ENCODE measurements at places on chromosomes 13 and 19. TPM values are rescaled to one million over a fixed set of nuclear protein-coding genes. Genes with fewer than 3 reads are reported as not detected.

GRCh38 chr19:47209319-47210179, 21.4 kb downstream of the BBC3 start:
- peak overlapping the region; percentile 97 for H3K27ac ChIP-seq
- peaks cover 12% of the 10 kb centered on the region for H3K4me1 ChIP-seq
- H3K4me3 ChIP-seq, result no peak overlapping the region
- H3K27me3 ChIP-seq, result no peaks in the 10 kb centered on the region
- peaks cover 26% of the 10 kb centered on the region for H3K36me3 ChIP-seq

DNA sequence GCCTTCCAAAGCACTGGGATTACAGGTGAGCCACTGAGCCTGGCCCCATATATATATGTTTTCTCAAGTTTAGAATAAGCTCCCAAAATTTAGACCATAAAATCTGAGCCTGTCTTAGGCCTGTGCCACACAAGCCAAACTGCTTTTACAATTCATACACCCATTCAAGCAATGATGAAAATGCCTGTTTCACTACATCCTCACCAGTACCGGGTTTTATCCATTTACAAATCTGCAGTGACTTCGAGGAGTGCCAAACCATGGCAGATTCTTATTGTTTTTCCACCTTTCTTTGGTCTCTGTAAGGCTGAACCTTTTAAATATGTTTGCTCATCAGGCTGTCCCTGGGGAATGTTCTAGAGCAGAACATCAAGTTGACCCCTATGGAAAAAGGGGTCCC, 9.6 kb upstream of the NFIC start:
- peaks cover 4% of the 10 kb centered on the region for H3K27me3 ChIP-seq
- H3K4me1 ChIP-seq, result peaks cover 17% of the 10 kb centered on the region
- no peak overlapping the region for H3K27ac ChIP-seq
- DNase-seq, result no peak
- no peaks in the 10 kb centered on the region for H3K36me3 ChIP-seq
- no peak overlapping the region for H3K4me3 ChIP-seq

- H3K4me1 ChIP-seq, result peaks cover 40% of the 10 kb centered on the region
- H3K4me3 ChIP-seq, result no peak overlapping the region
- H3K27ac ChIP-seq, result peak overlapping the region; percentile 88
- no peak for DNase-seq
Observed at GRCh38 chr13:109256866-109257760, 529.3 kb downstream of the IRS2 start.

DNA sequence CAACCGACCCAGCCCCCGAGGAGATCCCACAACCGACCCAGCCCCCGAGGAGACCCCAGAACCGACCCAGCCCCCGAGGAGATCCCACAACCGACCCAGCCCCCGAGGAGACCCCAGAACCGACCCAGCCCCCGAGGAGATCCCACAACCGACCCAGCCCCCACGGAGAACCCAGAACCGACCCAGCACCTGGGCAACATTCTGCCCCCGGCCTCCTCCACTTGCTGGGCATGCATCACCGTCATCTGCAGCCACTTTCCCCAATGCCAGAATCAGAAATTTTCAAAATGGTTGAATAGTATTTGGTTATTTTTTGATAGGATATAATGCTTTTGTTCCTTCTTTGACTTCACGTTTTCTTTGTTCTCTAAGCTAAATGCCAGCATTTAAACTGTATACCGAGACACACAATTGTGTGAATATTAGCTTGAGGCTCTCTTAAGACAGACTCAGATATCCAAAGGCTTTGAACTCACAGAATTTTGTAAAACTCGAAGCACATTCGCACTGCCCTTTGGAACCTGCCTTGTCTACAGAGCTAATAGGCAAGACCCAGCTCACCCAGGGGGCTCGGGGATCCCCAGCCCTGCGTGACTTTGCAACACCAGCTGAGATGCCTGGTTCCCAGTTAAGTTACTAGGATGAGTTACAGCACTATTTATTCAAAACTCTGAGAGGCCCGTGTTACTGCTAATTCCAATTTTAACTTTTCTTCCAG, 15.5 kb upstream of the RASA3 start:
- no peak overlapping the region for H3K27ac ChIP-seq
- H3K4me3 ChIP-seq, result no peak overlapping the region
- H3K27me3 ChIP-seq, result peaks cover 28% of the 10 kb centered on the region
- peaks cover 4% of the 10 kb centered on the region for H3K4me1 ChIP-seq

DNA sequence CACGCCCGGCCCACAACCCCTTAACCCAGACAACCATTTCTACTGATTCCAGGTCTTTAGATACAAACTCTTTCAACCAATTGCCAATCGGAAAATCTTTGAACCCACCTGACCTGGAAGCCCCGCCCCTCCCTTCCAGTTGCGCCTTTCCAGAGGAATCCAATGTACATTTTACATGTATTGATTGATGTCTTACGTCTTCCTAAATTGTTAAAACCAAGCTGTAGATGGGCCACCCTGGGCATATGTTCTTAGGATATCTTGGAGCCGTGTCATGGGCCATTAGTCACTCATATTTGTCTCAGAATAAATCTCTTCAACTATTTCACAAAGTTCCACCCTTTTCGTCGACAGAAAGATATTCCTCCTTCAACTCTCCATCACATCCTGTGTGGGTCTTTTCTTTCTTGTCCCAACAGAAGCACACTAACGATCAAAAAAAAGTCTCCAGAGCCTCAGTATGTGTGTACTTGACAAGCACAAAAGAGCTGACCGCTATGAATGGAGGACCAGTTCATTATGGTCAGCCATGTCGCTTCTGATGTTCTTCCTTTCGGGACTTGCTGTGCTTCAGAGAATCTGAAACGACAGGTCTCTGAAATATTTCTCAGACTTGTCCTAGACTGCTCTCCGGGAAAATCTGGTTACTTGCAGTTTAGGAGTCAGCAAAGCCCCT, 601 bp upstream of the ZNF749 start:
- peaks cover 19% of the 10 kb centered on the region for H3K36me3 ChIP-seq
- peak overlapping the region; percentile 96 for H3K4me3 ChIP-seq
- peaks cover 20% of the 10 kb centered on the region for H3K4me1 ChIP-seq
- no peaks in the 10 kb centered on the region for H3K27me3 ChIP-seq
- H3K27ac ChIP-seq, result peak overlapping the region; percentile 79
- no peak for DNase-seq

DNA sequence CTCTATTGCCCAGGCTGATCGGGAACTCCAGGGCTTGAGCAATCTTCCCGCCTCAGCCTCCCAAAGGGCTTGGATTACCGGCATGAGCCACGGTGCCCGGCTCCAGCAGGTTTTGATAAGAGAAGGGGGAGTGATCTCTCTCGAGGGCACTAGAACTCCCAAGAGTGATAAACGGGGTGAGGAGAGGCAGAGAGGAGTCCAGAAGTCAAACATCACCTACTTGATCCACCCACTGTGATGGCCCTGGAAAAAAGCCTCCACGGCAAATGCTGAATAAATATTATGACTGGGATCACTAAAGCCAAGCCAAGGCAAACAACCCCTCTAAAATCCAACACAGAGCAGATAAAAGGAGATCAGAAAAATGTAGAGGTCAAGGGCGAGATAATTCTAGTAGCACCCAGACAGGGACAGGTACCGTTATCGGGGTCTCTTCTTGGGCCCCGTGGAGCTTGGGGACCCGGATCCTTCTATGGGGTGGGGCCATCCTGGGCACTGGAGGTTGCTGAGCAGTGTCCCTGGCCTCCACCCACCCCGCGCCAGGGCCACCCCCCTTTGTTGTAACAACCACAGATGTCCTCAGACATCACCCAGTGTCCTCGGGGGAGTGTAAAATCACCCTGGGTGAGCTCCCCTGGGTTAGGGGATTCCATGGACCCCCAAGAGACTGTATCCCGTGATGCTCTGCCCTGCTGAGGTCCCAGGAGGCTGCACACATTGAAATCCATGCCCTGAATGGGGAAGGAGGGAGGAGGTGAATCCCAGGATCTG, 3.7 kb upstream of the CREB3L3 start:
- H3K27ac ChIP-seq, result no peak overlapping the region
- DNase-seq, result no peak
- no peaks in the 10 kb centered on the region for H3K36me3 ChIP-seq
- no peak overlapping the region for H3K4me3 ChIP-seq

- no peak overlapping the region for H3K27ac ChIP-seq
- no peaks in the 10 kb centered on the region for H3K27me3 ChIP-seq
- DNase-seq, result no peak
- H3K36me3 ChIP-seq, result peaks cover 17% of the 10 kb centered on the region
Observed at GRCh38 chr19:34282611-34283519, 28.5 kb downstream of the GARRE1 start.

DNA sequence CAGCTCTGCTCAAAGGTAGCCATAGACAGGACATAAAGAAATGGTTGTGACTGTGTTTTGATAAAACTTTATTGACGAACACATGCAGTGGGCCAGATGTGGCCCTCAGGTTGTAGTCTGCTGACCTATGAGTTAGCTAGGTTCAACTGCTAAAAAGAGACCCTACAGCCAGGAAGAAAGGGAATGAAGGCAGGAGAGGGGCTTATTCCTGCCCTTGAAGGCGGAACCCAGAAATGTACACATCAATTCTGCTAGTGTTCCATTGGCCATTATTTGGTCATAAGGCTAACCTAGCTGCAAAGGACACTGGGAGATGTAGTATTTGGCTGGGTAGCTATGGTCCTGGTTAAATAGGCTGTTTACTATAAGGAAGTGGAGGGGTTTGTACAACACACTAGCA, 18.0 kb downstream of the APBA3 start:
- no peaks in the 10 kb centered on the region for H3K27me3 ChIP-seq
- no peaks in the 10 kb centered on the region for H3K4me1 ChIP-seq
- DNase-seq, result no peak

DNA sequence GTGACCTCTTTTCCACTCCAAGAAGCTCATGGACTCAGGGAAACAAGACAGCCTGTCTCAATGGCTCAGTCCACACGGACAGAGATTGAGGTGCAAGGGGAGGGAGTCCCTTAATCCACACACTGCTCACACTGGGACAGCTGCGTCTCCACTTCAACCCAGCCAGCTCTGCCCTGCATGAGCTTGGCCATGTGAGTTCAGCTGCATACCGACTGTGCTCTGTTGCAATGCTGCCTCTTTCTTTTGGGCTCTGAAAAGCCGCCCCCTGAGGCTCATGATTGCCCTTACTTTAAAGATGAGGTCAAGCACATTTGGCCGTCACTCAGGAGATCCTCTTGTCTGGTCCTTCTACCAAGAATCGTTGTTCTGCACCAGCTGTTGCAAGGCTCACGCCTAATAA, 64.8 kb upstream of the KCTD15 start:
- no peaks in the 10 kb centered on the region for H3K4me1 ChIP-seq
- no peaks in the 10 kb centered on the region for H3K27me3 ChIP-seq
- H3K4me3 ChIP-seq, result no peak overlapping the region
- no peaks in the 10 kb centered on the region for H3K36me3 ChIP-seq
- no peak overlapping the region for H3K27ac ChIP-seq

DNA sequence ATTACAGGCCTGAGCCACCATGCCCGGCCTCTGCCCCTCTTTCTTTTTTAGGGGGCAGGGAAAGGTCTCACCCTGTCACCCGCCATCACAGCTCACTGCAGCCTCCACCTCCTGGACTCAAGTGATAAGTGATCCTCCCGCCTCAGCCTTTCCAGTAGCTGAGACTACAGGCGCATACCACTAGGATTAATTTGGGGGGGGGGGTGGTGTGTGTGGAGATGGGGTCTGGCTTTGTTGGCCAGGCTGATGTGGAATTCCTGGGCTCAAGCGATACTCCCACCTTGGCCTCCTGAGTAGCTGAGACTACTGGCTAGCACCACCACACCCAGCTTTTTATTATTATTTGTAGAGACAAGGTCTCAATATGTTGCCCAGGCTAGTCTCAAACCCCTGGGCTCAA, 4.2 kb downstream of the APOE start:
- no peaks in the 10 kb centered on the region for H3K36me3 ChIP-seq
- H3K27ac ChIP-seq, result no peak overlapping the region
- H3K27me3 ChIP-seq, result peaks cover 3% of the 10 kb centered on the region
- no peak overlapping the region for H3K4me3 ChIP-seq
- H3K4me1 ChIP-seq, result peaks cover 45% of the 10 kb centered on the region
- no peak for DNase-seq

DNA sequence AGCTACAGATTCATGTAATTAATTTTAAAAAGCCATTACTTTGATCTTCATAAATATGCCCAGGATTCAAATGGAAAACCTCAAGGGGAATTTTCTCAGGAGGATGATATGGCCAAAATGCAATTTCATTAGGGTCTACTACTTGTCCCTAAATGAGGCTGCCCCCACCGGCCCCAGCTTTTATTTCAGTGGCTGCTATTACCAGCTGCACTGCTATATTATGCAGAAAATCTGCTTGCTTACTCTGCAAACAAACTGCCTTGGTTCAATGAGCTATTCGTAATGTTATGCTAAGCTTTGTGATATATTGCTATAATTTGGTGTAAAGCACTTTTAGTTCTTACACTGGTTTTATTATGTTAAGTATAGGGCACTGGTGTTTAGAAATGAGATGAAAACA, 137.3 kb upstream of the TMTC4 start:
- H3K4me1 ChIP-seq, result peaks cover 2% of the 10 kb centered on the region
- H3K27ac ChIP-seq, result no peak overlapping the region
- no peak for DNase-seq
- H3K4me3 ChIP-seq, result no peak overlapping the region

DNA sequence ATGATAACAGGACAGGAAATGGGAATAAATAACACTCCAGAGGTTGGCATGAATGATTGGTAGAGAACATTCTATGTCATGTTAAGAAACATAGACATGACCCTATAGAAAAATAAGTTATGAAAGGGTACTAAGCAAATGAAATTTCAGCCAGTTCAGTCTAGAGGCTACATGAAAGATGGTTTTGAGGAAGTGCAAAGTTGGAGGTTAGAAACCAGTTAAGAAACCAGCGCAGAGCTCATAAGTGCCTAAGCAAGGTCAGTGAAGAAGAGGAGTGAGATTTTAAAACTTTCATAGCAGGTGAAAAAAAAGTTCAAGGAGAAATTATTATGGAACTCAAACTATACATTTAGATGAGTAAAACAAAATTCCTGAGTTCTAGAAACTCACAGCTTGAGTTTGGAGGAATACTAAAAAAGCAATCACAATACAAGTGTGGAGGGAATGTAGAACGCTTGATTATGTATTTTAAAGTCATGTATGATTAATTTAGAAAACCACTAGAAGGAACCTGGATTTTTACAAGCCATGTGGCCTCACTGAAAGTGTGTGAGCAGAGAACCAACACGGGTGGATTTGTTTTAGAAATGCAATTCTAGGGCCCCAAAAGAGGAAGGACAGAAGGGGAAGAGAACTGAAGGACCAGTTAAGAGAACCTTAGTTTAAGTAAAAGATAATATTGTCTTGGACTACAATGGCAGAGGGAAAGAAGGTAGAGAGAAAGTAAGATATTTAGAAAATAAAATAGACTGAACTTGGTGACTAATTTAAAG, 162.4 kb downstream of the PCDH20 start:
- no peak overlapping the region for H3K27ac ChIP-seq
- DNase-seq, result no peak
- H3K27me3 ChIP-seq, result no peaks in the 10 kb centered on the region
- H3K4me1 ChIP-seq, result no peaks in the 10 kb centered on the region
- H3K4me3 ChIP-seq, result no peak overlapping the region

The MAP4K1 gene
- 3.1 TPM for total RNA-seq

The CYP2A6 gene
- not detected for total RNA-seq

The CCDC70 gene
- total RNA-seq, result not detected

The HSPB6 gene
- 0.64 TPM for total RNA-seq

Data from osteocyte (in vitro differentiated cells).